ENCODE measurements at places on chromosomes 5 and 9.

DNA sequence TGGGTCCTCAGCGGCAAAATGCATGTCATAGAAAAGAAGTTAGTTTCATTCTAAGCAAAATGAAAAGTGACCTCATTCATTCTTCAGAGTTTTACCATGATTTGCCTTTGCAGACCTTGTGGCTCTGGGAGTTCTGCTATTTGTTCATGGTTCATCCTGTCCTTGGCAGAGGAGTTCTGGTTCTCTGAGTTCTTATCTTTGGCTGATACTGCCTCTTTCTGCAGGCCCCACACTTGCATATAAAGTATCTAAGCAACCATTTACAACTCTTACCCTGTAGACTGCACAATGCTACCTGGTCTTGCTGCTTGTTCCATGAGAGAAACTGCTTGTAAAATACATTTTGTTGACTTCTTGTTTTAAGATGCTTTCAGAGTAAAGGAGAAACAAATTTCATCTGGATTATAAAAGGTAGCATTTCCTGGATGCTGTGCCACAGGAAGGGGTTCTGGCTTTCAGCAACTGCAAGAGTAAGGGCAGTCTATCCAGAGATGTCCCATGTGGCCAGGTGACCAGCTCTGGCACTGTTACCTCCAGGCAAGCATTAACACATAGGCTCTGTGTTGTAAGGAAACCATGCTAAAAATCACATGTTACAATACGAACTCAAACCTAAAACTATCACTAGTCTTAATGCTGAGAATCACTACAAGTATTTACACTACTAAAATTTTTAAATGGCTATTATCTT lies 513.2 kb downstream of the SPOCK1 start:
- no peak for DNase-seq

DNA sequence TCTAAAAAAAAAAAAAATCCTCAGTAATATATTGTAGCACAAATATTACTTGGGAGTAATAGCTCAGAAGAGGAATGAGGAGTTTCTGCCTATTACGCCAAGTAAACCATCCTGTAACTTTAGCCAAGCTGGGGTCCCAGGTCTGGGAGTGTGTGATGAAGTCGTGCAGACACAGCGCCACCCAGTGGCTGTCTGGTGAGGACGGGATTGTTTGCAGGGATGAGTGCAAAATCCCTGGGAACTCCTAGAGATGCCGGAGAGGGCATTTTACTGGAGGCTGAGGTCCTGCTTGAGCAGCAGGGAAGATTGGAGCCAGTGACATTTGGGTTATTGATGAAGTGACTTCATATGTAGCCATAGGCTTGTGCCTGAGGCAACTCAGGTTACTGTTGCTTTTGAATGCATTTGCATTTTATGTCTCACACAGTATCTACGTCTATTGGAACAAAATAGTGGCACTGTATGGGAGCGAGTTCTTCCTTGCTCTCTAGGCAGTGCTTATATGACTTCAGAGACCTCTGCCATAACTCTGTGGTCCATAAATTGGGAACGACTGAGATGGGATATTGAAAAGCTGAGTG lies 72.8 kb downstream of the PSAT1 start:
- DNase-seq, result peak; percentile 34

DNA sequence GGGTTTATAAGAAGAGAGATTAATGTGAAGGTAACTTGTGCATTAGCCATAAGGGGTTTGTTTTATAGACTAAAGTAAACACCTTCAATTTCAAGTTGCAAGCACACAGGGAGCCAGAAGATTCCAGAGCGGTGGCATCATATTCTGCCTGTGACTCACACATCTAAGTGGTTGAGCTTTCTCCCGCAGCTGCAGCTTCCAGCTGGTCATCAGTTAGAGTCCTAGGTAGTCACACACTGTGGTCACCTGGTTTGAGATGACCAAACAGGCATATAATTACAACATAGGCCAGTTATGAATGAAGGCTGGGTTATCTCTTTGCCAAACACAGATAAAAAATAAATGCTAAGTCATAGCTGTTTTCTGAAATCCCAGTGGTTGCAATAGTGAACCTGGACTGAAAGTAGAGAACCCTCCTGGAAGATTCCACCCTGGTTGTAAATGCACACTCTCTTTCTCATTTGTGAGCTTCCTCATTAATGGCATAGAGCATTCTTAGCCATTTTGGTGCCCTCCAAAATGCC lies 171.3 kb downstream of the GDNF start:
- DNase-seq, result no peak

GRCh38 chr5:149730620-149731331 lies 666 bp downstream of the PPARGC1B start:
- DNase-seq, result peak; percentile 77

DNA sequence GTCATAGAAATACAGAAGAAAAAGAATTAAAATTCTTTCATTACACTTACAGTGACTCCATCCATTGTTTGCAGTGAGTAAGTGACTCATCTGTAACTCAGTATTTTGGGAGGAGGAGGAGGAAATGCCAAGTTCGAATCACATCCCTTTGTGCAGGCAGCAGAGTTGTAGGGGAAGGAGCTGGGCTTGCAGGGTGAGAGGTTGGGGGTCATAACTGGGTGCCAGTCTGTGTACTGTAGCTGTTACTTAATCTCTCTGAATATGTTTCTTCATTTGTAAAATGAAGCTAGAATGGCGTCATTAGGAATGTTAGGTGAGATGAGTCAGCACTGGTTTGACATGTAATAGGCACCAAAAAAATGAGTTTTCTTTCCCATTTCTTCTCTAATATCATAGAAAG lies 235.7 kb upstream of the ADAMTSL1 start:
- no peak for DNase-seq

- no peak for DNase-seq
Measured at GRCh38 chr9:85569988-85570387, 171.8 kb downstream of the AGTPBP1 start.

GRCh38 chr5:68240202-68240601 lies 24.6 kb downstream of the PIK3R1 start:
- DNase-seq, result no peak
